Brain (organoid and tissue), 16 donors: ENCODE measurements at places on chromosomes 7 and 10. TPM values are rescaled to one million over a fixed set of nuclear protein-coding genes. Genes with fewer than 3 reads are reported as not detected.

DNA sequence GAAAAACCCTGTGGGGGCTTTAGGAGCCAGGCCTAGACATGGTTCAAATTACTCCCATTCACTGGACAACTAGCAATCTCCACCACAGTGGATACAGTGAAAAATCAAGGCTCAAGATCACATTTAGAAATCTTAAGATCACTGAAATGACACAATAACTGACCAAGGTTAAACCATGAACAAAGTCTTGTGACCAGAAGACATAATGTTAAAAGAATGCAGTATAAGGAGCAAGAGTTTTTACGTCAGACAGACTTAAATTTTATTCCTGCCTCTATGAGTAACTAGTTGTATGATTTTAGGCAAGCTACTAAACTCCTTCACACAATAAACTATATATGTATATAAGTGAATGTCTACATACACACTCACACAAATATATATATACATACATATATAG lies 68.5 kb downstream of the MICU1 start:
- no peak for DNase-seq

GRCh38 chr7:2357165-2357564 lies 2.5 kb downstream of the EIF3B start:
- no peak for DNase-seq

DNA sequence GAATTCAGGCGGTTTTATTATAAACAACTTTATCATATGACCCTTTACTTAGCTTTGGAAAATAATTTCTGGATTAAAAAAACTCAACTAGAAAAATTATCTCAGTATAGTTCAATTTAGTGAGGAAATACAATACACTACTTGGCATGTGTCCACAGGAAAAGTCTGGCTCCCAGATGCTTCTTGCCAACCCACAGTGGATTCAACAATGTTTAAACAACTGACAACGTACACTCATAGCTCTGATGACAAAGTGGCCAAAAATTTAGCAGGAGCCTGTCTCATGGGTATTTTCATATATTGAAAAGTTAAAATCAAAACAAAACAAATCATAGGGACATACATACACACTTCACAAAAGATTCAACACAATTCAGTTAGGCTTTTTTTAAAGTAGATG lies 158.8 kb downstream of the SKAP2 start:
- DNase-seq = peak; percentile 31

Gene ASAH2B
- polyA plus RNA-seq = 3.9 TPM

Gene MSANTD7
- 14.2 TPM for polyA plus RNA-seq

Gene TMEM139
- 2.3 TPM for polyA plus RNA-seq

Gene PAPSS2
- 8.1 TPM for polyA plus RNA-seq

Gene GPC2
- polyA plus RNA-seq = 38.8 TPM
